Psoas muscle (tissue), 8 donors: ENCODE measurements at places on chromosomes 12 and 14. TPM values are rescaled to one million over a fixed set of nuclear protein-coding genes. Genes with fewer than 3 reads are reported as not detected.

- peak overlapping the region; percentile 94 for H3K4me3 ChIP-seq
- peak overlapping the region; percentile 89 for H3K27ac ChIP-seq
- peaks cover 14% of the 10 kb centered on the region for H3K4me1 ChIP-seq
- no peaks in the 10 kb centered on the region for H3K27me3 ChIP-seq
These were observed 949 bp downstream of the PLBD2 start for GRCh38 chr12:113359133-113359938.

- no peaks in the 10 kb centered on the region for H3K4me1 ChIP-seq
- H3K36me3 ChIP-seq, result no peaks in the 10 kb centered on the region
- H3K27me3 ChIP-seq, result no peaks in the 10 kb centered on the region
These were observed 289.1 kb downstream of the RPS29 start for GRCh38 chr14:49297102-49297501.

DNA sequence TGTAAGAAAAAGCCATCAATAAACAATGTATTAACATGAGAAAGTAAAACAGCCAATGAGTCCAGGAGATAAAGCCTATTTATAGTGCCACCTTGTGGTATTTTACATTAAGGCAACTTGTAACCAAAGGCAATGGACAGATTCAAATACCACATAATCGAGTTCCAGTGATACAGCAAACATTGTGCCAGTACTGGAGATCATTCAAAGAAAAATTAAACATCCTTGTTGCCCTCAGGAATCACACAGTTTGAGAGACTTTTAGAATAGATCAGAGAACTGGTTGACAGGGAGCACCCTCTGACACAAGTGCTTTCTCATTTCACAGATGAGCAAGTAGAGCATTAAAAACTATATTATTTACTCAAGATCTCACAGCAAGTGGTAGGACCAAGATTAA lies 98.1 kb downstream of the DDHD1 start:
- no peaks in the 10 kb centered on the region for H3K4me1 ChIP-seq
- no peak overlapping the region for H3K4me3 ChIP-seq
- H3K27ac ChIP-seq, result no peak overlapping the region
- no peaks in the 10 kb centered on the region for H3K27me3 ChIP-seq
- no peak for DNase-seq
- H3K36me3 ChIP-seq, result no peaks in the 10 kb centered on the region

ANO2 gene
- 5.7 TPM for total RNA-seq
